ENCODE measurements at places on chromosomes 3 and 15.

DNA sequence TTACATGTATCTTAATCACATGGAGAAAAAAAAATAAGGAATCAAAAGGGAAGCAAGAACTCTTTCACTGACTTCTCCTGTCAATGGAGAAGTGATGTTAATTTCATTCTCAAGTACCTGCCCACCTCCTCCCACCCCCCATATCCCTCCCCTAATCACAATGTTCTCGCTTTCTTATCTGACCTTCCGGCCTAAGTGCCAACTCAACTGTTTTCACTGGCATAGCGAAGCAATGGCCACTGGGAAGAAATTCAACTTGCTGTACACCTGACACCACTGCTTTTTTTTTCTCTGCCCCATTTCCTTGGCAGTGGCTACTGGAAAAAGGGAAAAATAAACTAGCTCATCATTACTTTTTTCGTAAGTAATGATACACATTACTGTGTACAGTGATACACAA, 3.8 kb downstream of the SGO1 start:
- no peak for DNase-seq

GRCh38 chr3:168072323-168072650, 23.4 kb downstream of the GOLIM4 start:
- DNase-seq, result no peak

- no peak for DNase-seq
Measured at GRCh38 chr3:118505784-118506183, 528.9 kb downstream of the IGSF11 start.

DNA sequence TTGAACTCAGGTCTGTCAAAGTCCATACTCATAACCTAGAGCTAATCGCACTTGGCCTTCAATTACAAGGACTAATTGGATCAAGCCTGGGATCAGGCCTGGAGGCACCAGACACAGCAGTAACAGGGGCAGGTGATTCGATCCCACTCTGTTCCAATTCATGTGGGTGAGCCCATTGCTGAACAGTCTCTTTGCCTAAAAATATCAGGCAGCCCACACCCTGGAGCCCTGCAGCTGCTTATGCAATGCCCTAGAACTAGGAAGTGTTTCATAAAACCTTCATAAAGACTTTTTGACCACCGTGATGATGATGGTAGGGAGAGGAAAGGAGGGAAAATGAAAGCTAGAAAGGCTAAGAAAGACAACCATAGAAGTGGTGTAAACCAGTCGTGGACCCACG, 47.8 kb upstream of the NEO1 start:
- DNase-seq, result no peak

GRCh38 chr15:40930430-40931299, 1.5 kb downstream of the DLL4 start:
- peak; percentile 59 for DNase-seq

- DNase-seq, result peak; percentile 18
Measured at GRCh38 chr3:171088964-171089754, 62.6 kb upstream of the SLC2A2 start.

DNA sequence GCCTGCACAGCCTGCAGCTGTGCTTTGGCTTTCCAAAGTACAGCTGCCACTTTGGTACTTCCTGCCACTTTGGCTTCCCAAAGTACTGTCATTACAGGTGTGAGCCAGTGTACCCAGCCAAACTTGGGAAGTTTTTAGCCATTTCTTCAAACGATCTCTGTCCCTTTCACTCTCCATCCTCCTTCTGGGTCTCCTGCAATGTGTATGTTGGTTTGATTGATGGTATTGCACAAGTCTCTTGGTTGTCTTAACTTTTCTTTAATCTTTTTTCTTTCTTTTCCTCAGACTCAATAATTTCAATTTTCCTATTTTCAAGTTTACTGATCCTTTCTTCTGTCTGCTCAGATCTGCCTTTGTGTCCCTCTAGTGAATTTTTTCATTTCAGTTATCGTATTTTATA, 99.3 kb upstream of the CFAP20DC start:
- no peak for DNase-seq

DNA sequence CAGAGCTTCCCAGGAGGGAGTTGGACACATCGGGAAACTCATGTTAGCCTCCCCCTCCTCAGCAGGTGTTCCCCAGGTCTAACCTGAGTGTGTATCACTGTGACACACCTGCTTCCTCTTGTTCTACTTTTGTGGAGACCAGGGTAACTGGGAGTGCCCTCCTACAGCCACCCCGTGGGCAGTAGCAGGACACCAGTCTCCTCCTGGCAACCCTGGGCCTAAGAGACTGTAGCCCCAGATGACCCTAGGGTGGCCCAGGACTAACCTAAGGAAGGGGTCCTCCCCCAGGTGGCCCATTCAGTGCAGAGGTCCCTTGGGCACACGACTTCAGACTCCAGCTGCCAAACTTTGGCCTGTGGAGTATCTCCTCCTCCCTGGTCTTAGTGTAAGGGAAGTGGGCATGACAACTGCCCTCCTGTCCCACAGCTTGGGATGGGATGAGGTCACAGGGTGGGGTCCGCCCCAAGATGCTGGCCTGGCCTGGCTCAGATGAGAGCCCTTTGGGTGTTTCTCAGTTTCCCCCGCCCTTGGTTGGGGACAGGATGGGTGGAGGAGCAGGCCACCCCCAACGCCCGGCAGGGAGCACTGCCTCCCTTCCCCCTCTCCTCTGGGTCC, 4.8 kb downstream of the CSK start:
- no peak for DNase-seq

GRCh38 chr3:160199108-160199507, 26.1 kb upstream of the C3orf80 start:
- no peak for DNase-seq

- no peak for DNase-seq
Measured at GRCh38 chr3:10459954-10460754, 45.2 kb downstream of the ATP2B2 start.

DNA sequence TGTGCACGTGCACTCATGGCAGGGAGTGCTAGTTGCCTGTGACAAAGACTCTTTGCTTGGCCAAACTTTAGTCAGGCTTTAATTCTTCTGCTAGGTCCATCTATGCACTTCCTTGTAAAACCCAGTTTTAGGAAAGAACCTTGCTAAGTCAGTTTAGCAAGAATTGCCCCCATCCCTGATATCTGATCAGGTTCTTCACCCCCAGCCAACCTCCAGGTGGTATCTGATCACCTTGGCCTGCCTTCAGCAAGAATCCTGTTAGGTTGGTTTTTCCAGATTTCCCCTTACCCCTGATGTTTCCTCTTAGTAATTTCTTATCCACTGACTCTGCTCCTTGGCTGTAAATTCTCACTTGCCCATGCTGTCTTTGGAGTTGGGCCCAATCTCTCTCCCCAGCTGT, 8.4 kb downstream of the HSPBAP1 start:
- DNase-seq, result no peak

DNA sequence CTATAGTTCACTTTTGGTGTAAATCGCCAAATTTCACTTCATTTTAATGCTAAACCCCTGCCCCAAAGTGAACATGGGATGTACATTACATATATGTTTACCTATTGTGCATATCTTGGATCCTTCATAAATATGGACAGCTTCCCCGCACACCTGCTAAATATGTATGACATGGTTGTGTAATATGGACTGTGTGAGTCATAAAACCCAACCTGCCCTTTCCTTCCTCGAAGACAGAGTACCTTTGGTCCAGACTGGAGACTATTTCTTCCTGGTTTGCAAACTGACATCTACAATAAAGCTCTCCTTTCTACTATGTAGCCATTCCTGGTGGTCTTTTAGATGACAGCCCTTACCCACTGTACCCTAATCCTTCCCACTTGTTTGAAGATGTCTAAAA, 12.4 kb downstream of the ACTC1 start:
- no peak for DNase-seq

DNA sequence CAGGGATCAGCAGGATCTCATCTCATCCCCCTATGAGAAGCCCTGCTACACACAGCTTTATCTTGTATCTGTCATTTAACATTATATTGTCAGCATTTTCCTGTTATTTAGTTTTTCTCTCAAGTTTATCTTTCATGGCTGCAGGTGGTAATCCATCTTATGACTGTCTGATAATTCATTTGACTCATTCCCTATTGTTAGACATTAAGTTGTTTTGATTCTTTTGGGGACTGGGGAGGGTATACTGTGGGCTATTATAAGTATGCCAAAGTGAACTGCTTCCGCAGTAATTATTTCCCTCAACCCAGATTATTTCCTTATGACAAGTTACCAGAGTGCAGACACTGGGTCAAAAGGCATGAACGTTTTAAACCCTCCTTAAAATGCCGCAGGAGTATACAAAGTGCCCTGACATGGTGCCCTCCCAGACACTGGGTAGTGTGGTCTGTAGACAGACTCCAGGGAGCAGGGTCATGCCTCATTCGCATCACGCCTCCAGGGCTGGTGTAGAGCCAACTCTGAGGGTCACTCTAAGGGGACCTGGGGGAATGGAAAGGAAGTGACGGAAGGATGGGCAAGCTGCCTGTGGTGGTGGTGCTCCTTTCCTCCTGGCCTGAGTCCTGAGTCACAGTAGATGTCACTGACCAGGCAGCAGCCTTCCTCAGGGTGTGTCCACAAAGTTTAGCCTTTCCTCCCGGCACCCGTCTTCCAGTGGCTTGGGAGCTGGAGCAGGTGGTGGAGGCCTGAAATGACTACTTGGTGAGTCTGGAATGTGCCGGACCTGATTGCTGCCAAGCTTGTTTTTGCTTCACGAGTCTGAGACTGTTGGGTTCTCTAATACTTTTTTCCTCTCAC, 11.6 kb downstream of the GPR160 start:
- DNase-seq, result no peak

GRCh38 chr15:79673416-79674123, 223.2 kb downstream of the MTHFS start:
- DNase-seq, result no peak

DNA sequence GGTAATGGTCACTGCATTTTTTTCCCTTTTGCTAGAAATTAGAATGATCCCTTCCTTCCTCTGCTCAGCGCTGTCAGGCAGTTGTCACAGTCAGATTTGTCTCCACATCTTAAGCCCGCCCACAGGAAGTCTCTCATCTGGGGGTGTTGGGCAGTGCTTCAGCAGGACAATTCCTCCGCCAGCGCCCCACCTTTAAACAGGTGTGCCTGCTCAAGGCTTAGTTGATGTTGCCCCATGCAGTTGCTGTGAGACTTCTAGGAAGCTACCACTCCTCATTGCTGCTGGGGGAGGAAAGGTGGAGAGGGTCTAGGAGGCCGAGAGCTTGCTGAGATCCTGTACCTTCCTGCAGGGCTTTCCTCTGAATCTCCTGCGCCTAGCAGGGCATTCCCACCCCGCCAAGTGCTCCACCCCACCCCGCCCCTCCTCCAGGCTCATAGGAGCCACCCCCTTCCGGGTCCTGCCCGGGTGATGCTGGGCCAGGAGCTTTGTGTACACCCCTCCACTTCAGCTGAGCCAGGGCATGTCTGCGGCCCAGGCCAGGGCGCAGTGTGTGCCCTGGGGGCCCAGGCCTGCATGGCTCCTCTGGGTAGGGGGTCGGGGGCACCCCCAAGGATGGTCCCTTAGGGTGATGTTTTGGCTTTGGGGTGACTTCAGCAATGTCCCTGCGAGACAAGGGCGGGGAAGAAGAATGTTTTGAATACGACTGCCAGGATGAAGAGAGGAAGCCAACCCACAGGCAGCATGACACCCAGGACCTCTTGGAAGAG, 68.7 kb downstream of the TRAK1 start:
- peak; percentile 62 for DNase-seq

DNA sequence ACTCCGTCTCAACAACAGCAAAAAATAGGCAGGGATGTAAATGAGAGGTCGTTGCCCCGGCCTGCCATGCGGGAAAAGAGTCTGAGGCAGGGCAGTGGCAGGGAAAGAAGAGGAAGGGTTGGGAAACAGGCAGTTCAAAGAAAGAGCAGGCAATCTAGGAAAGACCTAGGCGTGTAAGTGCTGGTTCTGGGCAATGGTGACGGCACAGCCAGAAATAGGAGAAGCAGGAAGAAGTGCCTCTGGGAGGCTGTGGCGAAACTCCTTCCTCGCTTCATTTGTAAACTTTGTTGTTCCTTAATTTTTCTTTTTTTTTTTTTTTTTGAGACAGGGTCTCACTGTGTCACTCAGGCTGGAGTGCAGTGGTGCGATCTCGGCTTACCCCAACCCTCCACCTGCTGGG, 4.3 kb downstream of the SLC51A start:
- DNase-seq, result no peak

- no peak for DNase-seq
Measured at GRCh38 chr15:78808550-78808949, 2.7 kb downstream of the ADAMTS7 start.

- DNase-seq, result no peak
Measured at GRCh38 chr15:63126726-63127125, 5.1 kb downstream of the LACTB start.

DNA sequence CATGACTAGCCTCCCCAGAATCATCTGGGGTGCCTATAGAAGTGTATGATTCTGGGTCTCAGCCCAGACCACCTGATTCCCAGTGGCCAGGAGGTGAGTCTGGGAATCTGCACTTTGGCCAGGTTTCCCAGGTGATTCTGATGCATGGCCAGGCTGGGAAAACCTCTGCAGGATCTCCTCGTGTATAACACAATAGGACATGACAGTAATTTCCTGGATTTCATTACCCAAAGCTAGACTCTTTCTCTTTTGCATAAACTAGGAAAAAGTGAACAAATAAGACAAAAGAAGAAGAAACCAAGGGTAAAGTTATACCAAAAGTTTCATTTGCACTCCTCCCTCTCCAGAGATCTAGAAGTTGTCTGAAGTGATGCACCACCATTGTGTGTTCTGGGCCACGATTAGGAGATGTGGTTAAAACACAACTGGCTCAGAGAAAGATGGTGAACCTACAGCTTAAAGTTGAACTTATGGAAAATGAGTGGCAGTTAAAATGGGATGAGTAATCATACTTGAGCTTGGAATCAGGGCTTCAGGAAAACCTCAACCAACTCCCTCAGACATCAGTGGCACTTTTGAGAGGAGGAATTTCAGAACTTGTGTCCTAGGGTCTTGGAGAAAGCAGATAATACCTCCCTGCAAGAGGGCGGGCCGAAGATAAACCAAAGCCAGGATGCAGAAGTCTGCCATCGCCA, 109.2 kb upstream of the LRTM1 start:
- DNase-seq, result no peak

- DNase-seq, result no peak
Measured at GRCh38 chr3:11480663-11481298, 162.9 kb downstream of the VGLL4 start.

DNA sequence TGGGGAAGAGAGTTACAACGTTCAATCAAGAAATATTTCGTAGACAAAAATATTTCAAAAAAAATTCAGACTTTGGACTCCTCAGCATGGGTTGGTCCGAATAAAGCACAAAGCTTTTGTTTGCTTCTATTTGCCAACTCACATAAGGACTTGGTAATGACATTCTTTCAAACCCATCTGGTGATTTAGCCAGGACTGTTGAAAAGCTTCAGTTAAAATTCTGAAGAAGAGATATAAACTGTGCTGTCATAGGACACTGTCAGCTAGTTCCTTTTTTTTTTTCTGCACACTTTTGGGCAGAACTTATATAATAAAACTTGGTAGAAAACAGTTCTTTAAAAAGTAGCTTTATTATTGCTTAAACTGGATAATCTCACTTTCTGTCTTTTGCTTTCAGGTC, 660.8 kb upstream of the SGO1 start:
- DNase-seq, result no peak

DNA sequence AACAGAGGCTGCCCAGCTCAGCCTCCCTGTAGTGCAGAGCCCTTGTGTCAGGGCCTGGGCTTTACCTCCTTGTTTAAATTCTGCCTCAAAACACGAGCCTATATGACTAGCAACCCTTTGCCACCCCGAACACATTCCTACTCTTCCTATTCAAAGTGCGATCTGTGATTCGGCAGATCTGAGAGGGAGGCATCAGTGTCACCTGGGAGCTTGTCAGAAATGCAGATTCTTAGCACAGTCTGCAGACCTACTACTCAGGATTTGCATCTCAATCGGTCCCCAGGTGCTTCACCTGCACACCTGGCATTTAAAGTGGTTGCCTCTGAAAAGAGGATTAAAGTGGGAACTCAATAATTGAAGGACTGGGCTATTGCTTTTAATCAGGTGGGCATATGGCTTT, 273.2 kb upstream of the TOPAZ1 start:
- no peak for DNase-seq

All from NCI-H1436 (cell line).